ENCODE measurements at places on chromosomes 5 and 9.

DNA sequence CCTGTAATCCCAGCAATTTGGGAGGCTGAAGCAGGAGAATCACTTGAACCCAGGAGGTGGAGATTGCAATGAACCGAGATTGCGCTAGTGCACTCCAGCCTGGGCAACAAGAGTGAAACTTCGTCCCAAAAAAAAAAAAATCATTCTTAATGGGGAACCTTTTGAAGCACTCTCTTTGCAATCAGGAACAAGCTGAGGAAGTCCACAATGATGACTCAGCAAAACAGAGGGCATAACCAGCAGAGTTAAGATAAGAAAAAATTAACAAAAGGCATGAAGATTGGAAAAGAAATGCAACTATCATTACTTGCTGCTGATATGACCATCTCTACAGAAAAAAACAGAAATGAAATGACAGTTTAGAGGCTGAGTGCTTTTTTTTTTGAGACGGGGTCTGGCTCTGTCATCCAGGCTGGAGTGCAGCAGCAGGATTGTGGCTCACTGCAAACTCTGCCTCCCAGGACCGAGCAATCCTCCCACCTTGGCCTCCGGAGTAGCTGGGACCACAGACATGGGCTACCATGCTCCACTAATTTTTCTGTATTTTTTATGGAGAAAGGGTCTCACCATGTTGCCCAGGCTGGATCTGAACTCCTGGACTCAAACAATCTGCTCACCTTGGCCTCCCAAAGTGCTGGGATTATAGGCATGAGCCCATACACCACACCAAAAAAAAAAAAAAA, 88.0 kb downstream of the FNBP1 start:
- no peak for DNase-seq

DNA sequence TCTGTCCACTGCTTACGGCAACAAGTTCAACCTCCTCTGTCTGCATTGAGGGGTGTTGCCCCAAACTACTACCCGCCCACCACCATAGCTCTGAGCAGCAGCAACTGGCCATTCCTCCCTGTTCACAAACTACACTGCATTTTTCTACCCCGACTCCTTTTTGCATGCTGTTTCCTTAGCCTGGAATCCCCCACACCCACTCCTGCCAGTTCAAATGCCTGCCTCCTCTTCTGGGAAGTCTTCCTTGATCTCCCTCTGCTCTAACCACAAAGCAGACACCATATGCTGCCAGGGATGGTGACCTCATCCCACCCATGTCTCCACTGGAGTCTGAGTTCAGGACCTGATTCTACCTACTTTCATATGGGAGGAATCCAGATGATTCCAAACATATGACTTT, 13.3 kb downstream of the ALDH1B1 start:
- DNase-seq = no peak

- no peak for DNase-seq
Observed at GRCh38 chr5:156587012-156587411, 260.0 kb downstream of the SGCD start.

GRCh38 chr9:98365227-98365669, 109.8 kb upstream of the TBC1D2 start:
- DNase-seq = peak; percentile 8

DNA sequence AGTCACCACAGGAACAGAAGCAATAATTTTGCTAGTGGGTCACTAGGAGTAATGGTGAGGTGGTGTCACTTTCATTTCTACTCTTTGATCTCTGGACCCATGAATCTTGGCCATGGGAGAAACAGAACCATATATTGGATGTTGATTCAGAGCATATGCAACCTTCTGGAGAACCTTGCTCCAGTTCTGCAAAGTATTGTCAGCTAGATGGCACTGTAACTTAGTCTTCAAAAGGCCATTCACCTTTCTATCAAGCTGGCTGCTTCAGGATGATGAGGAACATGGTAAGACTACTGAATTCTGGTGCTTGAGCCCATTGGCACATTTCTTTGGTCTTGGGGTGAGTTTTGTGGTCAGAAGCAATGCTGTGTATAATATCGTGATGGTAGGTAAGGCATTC, 129.1 kb upstream of the FBN2 start:
- DNase-seq = no peak

DNA sequence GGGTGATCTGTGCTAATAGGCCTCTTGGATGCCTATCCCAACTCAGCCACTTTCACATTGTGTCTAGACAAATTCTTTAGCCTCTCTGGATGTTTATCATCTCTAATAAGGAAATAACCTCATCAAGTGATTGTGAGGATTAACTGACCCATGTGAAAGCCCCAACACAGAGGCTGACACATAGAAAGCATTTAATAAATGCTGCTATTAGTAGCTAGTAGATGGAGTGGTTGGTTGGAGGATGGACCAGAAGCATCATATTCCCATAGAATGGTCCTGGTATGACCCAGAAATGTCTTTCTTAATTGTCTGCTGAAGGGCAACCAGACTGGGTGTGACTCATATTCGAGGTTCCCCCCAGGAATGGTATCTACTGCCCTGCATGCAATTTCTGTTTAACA, 124.4 kb downstream of the PIK3R1 start:
- no peak for DNase-seq

DNA sequence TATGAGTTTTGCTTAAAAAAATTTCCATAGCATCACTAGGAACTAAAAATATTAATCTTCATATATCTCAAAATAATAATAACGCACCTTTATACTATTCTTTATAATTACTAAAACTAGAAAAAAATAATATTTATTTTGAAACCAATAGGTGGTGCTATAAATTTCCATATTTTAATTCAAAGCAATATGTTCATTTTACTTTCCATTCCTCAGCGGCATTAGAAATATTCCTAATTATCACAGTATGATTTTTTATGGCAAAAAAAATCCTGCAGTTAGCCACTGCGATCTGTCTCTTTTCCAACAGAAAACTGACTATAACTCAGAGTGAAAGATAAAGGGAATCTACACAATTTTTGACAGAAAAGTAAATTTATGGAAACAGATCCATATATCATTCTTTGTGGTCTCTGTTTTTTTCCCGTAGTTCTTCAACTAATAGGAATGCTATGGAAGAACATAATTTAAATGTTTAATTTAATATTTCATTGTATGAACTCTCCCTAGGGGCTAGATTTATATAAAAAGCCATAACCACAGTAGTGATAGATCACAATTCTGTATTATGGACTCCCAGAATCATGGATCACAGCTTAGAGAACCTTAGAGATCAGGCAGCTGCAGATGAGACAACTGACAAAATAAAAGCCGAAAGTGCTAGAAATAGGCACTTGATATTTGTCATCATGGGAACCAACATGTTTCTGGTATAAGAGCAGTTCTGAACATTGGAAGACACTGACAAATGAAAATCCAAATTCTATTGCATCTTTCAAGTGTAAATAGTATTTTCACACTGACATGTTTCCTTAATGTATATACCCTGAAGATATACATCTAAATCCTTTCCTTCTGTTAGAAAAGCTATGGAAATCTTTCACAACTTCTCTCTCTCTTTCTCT, 167.7 kb upstream of the MPDZ start:
- no peak for DNase-seq

DNA sequence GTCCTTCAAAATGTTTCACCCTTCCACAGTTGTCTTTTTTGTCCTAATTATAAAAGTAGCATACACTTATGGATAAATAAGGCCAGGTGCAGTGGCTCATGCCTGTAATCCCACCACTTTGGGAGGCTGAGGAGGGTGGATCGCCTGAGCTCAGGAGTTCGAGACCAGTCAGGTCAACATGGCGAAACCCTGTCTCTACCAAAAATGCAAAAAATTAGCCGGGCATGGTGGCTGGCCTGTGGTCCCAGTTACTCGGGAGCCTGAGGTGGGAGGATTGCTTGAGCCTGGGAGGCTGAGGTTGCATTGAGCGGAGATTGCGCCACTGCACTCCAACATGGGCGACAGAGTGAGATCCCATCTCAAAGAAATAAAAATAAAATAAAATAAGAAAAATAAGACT, 1.6 kb downstream of the C5orf52 start:
- no peak for DNase-seq

DNA sequence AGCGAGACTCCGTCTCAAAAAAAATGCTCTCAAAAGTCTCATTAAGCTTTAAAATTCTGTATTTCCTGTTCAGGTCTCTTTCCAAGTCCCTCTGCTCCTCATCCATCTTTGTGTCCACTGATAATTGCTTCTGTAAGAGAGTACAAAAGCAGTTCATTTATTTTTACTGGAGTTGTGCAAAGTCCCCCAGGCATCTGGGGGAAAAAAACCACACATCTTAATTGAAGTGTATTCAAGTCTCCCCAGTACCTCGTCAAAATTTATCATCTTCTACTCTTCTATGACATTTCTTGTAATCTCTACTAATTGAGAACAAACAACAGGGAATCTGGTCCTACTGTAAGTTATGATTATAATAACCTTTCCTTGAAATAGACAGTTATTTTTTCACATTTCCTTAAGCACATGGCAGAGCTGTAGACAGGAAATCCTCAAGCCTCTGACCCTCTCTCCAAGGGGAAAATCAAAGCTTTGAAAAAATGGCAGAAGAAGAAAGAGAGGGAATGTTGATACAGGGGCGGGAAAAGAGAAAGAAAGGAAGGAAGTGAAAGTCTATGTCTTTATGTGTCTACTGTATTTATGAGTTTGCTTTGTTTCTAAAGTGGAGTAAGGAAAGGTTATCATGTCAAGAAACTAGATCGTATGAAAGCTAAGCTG, 51.5 kb downstream of the RAI14 start:
- no peak for DNase-seq

GRCh38 chr9:7178729-7179128, 421.0 kb downstream of the KDM4C start:
- no peak for DNase-seq

- DNase-seq = no peak
Observed at GRCh38 chr9:80522465-80522864, 950.7 kb downstream of the TLE4 start.

- DNase-seq = no peak
Observed at GRCh38 chr9:69809304-69809863, 11.2 kb upstream of the CFAP95 start.

DNA sequence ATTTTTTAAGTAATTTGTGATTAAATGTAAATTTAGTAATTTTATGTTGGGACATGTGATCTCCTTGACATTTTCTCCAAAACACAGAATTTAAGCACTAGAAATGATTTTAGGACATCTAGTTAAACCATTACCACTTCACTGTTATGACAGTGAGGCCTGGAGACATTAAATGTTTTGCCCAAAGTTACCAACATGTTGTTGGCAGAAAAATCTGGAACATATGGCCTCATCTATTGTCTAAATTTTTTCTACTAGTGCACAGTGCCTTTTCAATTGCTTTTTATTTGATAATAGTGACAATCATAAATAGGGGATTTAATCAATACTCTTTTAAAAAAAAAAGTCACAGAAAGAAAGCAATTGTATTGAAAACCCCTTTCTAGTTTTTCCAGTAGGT, 45.6 kb downstream of the PIK3R1 start:
- DNase-seq = no peak

DNA sequence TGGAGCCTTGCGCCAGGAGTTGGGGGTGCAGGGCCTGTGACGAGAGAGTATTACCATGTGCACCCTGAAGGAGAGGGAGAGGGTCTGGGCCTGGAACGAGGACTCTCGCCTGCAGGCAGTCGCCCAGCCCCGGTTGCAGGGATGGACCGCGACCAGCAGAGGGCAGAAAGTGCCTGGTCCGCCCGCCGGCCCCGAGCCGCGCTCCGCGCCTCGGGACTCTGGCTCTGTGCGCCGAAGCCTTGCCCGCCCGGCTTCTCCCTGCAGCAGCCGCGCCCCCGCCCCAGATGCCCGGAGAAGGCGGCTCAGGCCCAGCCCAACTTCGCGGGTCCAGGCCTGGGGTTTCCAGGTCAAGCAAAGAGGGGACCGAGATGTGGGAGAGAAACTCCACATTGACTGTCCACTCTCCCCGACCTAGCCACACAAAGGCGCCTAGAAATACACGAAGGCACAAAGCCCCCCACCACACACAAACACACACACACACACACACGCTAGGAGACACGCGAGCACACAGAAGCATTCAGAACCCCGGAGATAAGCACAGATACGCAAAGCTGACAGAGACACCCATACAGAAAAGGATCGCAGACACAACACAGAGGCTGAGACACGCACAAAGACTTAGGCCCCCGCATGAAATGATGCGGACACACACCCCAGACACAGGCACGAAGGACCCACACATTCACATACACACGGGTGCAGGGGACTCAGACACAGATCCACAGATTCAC, 2.0 kb upstream of the LMX1B start:
- DNase-seq = peak; percentile 78

- DNase-seq = no peak
Observed at GRCh38 chr5:172830876-172831662, 3.0 kb upstream of the ERGIC1 start.
